SJSA1 (cell line): ENCODE measurements at places on chromosomes 1 and 21. TPM values are rescaled to one million over a fixed set of nuclear protein-coding genes. Genes with fewer than 3 reads are reported as not detected.

DNA sequence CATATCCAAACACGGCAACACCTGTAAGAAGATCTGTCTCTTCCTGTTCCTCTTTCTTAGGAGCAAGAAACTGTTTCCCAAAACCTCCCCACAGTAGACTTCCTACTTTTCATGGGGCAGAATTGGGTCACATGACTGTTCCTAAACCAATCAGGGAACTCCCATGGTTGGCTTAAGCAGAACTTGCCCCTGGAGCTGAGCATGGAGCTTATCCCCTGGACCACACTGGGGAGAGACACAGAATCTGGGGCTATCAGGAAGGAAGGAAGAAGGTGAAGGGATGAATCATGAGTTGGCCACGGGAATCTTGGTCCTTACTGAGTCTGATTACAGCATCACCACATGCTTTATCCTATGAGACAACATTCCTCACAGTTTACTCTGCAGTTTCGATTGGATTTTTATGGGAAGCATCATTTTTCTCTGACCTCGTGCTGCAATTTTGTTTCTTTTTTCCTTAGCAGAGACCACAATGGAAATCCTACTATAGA lies 81.8 kb downstream of the CDC7 start:
- H3K4me3 ChIP-seq, result no peak overlapping the region
- DNase-seq, result peak; percentile 73
- peaks cover 51% of the 10 kb centered on the region for H3K4me1 ChIP-seq
- no peaks in the 10 kb centered on the region for H3K36me3 ChIP-seq

GRCh38 chr1:155396874-155397476 lies 76.3 kb downstream of the RUSC1 start:
- H3K27me3 ChIP-seq, result no peaks in the 10 kb centered on the region
- no peak overlapping the region for H3K27ac ChIP-seq
- H3K4me1 ChIP-seq, result no peaks in the 10 kb centered on the region
- no peak for DNase-seq
- H3K36me3 ChIP-seq, result peaks cover 41% of the 10 kb centered on the region
- H3K4me3 ChIP-seq, result no peak overlapping the region

GRCh38 chr1:160045653-160046052 lies 13.9 kb upstream of the PIGM start:
- no peak overlapping the region for H3K27ac ChIP-seq
- H3K27me3 ChIP-seq, result peaks cover 12% of the 10 kb centered on the region; the same call in 1 of the 2 replicates
- H3K36me3 ChIP-seq, result no peaks in the 10 kb centered on the region
- peaks cover 4% of the 10 kb centered on the region; the same call in 1 of the 2 replicates for H3K4me1 ChIP-seq

DNA sequence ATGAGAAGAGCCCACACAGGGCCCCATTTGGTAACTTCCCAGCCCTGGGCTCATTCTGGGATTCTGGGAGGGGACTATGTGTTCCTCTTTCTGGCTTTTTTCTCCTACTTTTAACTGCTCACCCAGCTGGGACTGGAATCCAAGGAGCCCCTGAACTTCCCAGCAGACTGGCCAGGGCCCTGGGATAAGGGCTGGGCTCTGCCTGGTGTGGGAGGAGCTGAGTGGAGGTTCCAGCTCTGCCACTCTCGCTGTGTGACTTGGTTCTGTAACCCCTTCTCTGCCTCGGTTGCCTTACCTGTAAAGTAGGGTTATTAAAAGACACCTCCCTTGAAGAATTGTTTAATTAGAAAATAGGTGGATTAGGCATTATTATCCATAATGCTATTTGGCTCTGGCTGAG lies 19.6 kb upstream of the EPB41 start:
- H3K36me3 ChIP-seq, result no peaks in the 10 kb centered on the region
- H3K27ac ChIP-seq, result no peak overlapping the region
- no peaks in the 10 kb centered on the region for H3K27me3 ChIP-seq
- no peaks in the 10 kb centered on the region for H3K4me1 ChIP-seq

DNA sequence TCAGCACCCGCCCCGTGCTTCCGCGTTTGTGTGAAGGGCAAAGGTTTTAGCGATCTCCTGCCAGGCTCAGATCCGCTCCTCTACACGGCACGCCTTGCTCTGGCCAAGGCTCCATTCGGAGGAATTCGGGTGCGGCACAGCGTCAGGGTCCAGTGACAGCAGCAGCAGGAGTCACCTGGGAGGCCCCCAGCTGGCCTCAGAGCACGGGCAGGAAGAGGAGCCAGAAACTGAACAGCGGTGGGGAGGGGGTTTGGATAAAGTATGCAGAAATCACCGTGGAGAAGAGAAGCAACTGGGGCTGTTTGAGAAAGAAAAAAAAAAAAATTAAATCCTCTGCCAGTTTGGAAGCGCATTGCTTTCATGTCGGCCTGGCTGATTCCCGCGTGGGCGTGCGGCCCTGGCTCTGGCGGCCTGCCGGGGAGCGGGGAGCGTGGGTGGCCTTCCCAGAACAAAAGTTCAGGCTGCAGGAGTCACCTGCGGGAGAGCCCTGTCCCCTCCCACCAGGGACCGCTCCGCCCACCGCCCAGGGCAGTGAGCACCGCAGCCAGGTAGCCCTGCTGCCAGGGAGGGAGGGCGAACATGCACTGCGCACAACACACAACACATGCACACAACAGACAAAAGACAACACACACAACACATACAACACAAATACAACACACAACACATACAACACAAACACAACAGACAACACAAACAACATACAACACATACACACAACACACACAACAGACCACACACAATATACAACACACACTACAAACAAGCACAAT lies 107.6 kb downstream of the ETS2 start:
- H3K27ac ChIP-seq, result no peak overlapping the region
- H3K27me3 ChIP-seq, result no peaks in the 10 kb centered on the region
- peak; percentile 38 for DNase-seq
- no peak overlapping the region for H3K4me3 ChIP-seq
- H3K36me3 ChIP-seq, result no peaks in the 10 kb centered on the region

- H3K36me3 ChIP-seq, result no peaks in the 10 kb centered on the region
- DNase-seq, result no peak
- H3K4me3 ChIP-seq, result no peak overlapping the region
- H3K27ac ChIP-seq, result no peak overlapping the region
- no peaks in the 10 kb centered on the region for H3K27me3 ChIP-seq
Observed at GRCh38 chr1:211635597-211636205, 39.7 kb downstream of the NEK2 start.

DNA sequence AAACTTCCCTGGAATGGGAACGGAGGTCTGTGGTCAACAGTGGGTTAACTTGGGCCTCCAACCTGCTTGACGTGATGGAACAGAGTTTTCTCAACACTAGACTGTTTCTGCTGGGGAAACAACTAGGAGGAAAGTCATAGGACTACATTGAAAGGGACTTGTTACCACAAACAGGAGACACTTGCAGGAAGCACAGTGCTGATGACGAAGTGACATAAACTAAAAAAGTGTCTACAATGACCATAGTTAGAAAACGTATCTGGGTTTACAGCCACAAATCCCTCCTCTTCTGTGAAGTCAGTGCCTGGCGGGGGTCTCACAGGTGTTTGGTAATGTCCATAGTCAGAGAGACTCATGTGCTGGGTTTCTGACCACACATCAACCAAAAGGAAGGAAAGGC lies 86.3 kb downstream of the FCRL5 start:
- H3K36me3 ChIP-seq, result no peaks in the 10 kb centered on the region
- H3K4me1 ChIP-seq, result no peaks in the 10 kb centered on the region
- DNase-seq, result no peak
- H3K4me3 ChIP-seq, result no peak overlapping the region
- no peak overlapping the region for H3K27ac ChIP-seq

- H3K27me3 ChIP-seq, result no peaks in the 10 kb centered on the region
- H3K4me3 ChIP-seq, result no peak overlapping the region
- H3K27ac ChIP-seq, result no peak overlapping the region
- no peaks in the 10 kb centered on the region for H3K36me3 ChIP-seq
Observed at GRCh38 chr1:18452550-18452949, 28.2 kb upstream of the KLHDC7A start.

GRCh38 chr1:9687874-9688582 lies 36.5 kb downstream of the PIK3CD start:
- H3K36me3 ChIP-seq, result peaks cover 6% of the 10 kb centered on the region
- peak overlapping the region; percentile 78 for H3K27ac ChIP-seq
- peaks cover 46% of the 10 kb centered on the region for H3K4me1 ChIP-seq
- DNase-seq, result peak; percentile 57
- no peaks in the 10 kb centered on the region for H3K27me3 ChIP-seq

DNA sequence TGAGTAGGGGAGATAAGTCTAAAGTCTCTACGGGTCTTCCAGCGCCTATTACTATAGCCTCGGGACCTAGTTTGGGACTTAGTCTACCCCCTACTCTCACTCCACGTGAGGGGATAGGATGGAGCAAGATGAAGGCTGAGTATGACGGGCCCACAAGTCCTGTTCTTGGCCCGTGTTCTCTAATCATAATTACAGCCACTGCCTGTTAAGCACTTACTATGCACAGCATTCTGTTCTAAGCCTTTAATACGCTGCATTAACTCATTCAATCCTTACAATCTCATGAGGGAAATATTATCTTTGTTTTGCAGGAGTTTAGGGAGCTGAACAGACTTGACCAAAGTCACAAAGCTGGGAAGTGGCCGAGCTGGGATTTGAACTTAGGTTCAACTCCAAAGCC lies 23.9 kb upstream of the EPB41 start:
- DNase-seq, result no peak
- H3K4me1 ChIP-seq, result peaks cover 15% of the 10 kb centered on the region
- H3K4me3 ChIP-seq, result no peak overlapping the region

DNA sequence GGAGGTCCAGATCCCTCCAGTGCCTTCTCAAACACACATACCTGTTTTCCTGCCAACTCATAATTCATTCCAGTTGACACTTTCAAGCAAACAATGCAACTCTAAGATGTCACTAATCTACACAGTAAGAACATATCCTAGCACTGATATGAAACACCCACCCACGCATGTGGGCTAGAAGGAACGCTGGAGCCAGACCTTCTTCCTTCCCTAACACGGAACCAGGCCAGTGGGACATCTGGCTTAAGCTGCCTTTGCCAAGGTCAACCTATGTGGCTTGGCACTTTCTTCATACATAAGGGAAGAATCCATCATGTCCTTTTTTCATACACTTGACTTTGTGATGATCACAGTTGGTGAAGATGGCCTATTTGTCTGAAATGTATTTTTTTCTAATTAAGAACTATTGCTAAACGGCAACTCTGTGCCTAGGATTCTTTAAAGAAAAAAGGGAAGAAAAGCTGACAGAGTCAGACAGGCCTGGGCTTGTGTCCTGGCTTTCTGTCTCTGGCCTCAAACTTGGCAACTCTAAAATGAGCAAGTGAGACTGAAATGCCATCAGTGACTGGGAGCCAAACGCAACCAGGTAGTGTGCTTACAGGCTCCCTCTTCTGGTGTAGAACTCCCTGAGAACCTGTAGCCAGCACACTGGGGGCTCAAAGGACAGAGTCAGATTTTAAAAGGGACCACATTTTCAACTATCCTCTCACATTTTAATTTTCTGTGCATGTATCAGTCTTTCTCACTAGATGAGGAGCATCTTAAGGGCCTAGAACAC lies 92.6 kb upstream of the BEND5 start:
- H3K27ac ChIP-seq, result no peak overlapping the region
- no peaks in the 10 kb centered on the region for H3K27me3 ChIP-seq
- H3K4me3 ChIP-seq, result no peak overlapping the region
- DNase-seq, result no peak

DNA sequence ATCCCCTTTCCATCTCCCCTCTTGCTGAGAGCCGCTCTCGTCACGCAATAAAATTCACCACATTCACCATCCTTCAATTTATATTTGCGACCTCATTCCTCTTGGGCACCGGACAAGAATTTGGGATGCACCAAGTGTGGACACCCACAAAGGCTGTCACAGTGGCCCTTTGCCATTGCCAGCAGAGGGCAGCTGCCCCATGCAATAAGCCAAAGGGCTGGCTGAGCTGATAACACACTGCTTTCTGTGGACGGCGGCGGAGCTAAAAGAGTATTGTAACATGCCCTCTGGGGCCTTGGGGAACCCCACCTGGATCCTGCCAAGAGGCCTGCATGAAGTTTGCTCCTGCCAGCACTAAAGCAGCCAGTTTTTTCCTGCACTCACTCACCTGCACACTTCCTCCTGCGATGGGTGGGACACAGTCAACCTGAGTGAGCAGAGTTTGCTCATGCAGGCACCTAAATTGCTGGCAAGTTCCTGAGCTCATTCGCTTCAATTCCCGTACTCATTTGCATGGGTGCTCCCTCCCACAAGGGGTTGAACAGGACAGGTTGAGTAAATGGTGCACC lies 792.3 kb upstream of the ADAMTS5 start:
- no peak overlapping the region for H3K27ac ChIP-seq
- H3K27me3 ChIP-seq, result no peaks in the 10 kb centered on the region
- DNase-seq, result no peak
- H3K4me1 ChIP-seq, result no peaks in the 10 kb centered on the region
- H3K36me3 ChIP-seq, result no peaks in the 10 kb centered on the region

DNA sequence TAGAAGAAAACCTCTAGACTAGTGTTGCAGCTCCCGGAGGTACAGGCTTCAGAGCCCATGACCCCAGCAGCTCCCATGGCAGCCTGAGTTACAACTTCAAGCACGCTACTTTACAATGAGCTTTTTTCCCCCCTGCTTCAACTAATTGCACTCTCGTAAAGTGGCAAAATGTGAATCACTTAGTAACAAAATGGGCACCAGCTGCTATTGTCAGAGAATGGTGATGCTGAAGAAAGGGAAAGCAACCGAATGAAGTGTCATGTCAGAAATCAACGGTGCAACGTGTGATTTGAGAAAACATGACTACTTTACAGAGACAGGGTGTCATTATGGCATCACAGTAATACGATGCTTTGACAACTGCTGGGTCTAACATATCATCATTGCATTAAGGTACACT lies 40.5 kb downstream of the ESRRG start:
- DNase-seq, result no peak
- H3K27ac ChIP-seq, result no peak overlapping the region
- H3K4me3 ChIP-seq, result no peak overlapping the region
- peaks cover 7% of the 10 kb centered on the region; the same call in 1 of the 2 replicates for H3K27me3 ChIP-seq
- H3K4me1 ChIP-seq, result no peaks in the 10 kb centered on the region

The LRRN2 gene
- not detected in 2 replicates for total RNA-seq

The GFI1 gene
- total RNA-seq, result 0.16 TPM in 1 of 2 replicates, not detected in the other

The THEM5 gene
- total RNA-seq, result not detected in 2 replicates

The TBX19 gene
- total RNA-seq, result 0.47 and 1.4 TPM in 2 replicates
